ENCODE measurements at places on chromosomes 16 and 17.

GRCh38 chr16:67181346-67181745 lies 2.4 kb downstream of the MATCAP1 start:
- DNase-seq: no peak

DNA sequence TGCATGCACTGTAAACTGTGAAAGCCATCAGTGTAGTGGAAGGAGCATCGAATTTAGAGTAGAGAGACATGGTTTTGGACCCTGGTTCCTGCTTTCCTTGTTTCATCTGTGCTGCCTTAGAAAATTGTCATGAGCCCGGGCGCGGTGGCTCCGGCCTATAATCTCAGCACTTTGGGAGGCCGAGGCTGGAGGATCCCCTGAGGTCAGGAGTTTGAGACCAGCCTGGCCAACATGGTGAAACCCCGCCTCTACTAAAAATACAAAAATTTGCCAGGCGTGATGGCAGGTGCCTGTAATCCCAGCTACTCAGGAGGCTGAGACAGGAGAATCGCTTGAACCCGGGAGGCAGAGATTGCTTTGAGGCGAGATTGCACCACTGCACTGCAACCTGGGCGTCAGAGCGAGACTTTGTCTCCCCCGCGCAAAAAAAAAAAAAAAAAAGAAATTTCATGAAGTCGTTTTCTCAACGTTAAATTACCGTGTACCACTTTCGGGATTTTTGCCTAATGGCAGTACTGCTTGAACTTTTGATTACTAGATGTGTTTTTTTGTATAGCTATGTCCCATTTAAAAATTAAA lies 912 bp downstream of the COQ7 start:
- DNase-seq: no peak

DNA sequence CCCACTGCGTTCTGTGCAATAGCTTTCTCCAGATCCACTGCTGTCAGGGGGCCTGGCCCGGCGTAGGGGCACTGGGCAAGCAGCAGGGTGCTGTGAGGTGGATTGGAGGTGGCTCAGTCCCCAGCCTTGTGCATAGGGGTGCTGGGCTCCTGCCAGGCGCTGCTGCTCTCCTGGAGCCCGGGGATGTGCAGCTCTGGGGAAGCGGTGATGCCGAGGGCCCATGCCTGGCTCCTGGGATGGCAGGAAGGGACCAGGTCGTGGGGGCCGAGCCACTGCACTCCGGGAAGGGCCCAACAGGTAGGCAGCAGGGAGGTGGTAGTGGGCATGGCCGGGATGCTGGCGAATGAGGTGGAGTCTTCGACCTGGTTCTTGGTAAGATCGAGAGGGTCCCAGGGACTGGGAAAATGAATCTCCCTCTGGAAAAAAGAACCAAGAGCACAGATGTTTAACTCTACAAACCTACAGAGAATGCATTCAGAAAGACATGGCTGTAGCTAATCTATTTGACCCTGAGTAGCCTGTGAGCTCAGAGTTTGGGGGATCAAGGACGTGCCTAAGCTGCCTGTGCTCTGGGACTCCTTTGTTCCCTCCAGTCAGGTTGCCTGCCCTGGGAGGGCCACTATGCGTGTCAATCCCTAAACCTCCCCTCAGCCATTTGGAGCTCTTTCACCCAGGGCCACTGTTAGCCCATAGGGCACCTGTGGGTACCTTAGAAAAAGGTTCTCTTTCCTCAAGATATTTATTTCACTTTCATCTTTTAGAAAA lies 6.6 kb upstream of the SUPT4H1 start:
- no peak for DNase-seq

DNA sequence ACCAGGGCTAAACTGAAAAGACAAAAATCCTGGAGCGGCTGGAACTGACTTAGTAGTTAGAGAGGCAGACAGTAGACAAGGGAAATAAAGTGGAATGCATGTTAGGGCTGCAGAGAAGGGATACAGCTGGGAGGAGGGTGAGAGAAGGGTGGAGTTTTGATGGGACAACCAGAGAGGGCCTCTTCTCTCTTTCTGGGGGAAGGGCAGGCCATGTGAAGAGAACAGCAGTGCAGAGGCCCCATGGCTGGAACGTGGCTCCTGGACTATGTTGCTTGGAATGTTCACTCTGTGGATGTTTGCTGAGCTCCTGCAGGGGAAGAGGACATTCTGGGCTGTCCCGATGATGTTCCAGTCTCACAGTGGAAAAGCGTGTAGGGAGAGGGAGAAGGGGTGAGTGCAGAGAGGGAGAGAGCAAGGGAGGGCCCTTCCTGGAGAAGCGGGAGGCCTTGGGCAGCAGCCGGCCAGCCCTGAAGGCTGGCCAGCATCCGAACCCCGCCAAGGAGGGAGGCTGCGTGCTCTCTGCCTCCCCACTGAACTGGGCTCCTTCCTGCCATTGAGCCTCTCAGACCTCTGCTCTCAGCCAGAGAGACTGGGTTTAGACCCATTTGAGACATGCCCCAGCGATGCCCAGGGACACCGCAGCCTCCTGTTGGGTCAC lies 33.1 kb upstream of the GSE1 start:
- DNase-seq: no peak

GRCh38 chr16:46923513-46924295 lies 39.5 kb downstream of the GPT2 start:
- DNase-seq: no peak

- no peak for DNase-seq
These were observed 19.5 kb downstream of the MARVELD3 start for GRCh38 chr16:71645450-71645849.

- no peak for DNase-seq
These were observed 13.3 kb upstream of the MPO start for GRCh38 chr17:58294034-58294433.

DNA sequence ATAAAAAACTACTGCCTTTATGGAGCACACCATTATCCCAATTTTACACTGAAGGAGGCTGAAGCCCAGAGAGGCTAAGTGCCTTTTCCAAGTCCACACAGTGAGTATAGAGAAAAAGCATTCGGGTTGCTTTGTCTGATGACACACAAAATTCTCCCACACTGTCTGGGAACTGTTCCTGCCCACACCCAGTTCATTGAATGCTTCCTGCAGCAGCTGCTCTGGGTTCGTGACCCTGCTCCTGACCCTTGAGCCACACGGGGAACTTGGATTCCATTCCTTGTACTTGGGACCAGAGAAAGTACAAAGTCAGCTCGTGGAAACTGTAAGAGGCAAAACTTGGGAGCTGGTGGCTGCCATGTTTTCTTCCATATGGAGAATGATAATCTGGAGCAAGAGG lies 57.9 kb downstream of the AKAP1 start:
- no peak for DNase-seq

DNA sequence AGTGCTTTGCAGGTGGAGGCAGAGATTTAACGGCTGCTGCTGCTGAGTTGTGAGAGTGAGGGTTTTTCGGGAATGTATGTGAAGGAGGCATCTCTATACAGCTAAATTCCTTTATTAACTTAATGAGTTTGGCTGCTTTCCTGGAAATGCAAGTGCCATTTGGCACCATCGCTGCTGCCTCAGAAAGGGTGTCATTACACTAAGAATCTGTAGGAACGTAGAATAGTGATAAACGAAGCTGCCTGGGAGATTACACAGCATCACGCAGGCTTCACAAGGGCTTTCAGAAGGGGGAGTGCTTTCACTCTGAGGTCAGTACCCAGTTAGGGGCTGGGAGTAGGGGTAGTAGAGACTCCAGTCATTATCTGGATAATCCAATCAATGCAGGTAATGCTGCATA lies 14.1 kb upstream of the NLRP1 start:
- DNase-seq: no peak

- DNase-seq: no peak
These were observed 1.1 kb downstream of the C16orf74 start for GRCh38 chr16:85749771-85750145.

GRCh38 chr17:40912486-40913210 lies 24.8 kb downstream of the KRT23 start:
- no peak for DNase-seq

- no peak for DNase-seq
These were observed 30.4 kb downstream of the CFDP1 start for GRCh38 chr16:75402821-75403475.

DNA sequence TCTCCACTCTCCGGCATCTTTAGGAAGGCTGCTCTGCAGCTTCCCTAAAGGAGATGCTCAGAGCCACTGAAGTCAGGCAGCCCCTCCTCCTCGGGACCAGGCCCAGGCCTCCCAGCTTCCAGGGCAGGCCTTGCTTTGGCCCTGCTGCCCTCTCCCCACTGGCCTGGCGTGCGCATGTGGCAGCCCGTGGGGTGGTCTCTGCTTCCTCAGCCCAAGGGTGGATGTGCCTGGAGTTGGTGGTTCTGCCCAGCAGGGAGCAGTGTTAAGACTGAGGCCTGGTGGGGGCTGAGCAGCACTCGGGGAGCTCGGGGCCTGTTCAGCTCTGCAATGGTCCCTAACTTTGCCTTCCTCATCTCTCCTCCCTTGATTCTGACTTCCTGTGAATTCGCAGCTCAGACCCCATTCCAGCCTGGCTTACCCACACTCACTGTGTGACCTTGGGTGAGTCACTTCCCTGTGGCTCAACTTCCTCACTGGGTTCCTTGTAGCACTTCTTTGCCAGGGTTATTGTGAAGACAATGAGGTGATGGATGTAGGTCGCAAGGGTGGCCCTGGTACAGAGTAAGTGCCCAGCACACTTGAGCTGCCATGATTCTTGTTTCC lies 63.2 kb downstream of the NKD1 start:
- no peak for DNase-seq

Data from GF-D8 (cell line).